ENCODE measurements at places on chromosomes 2 and 18.

DNA sequence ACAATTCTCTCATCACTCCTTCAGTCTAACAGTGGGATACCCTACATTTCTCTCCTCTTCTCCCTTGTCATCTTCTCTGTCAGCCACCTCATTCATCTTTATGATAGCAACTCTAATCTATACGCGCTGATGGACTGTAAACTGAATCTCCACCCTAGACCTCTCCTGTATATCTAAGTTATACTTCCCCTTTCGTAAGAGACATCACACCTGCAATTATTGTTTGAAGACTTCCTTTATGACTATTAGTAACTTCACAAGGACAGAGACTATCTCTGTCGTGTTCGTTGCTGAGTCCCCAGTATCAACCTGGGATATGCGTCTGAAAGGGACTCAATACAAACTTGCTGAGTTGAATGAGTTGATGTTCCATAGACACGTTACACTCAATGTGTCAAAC, 263.2 kb downstream of the IRS1 start:
- no peak for DNase-seq

DNA sequence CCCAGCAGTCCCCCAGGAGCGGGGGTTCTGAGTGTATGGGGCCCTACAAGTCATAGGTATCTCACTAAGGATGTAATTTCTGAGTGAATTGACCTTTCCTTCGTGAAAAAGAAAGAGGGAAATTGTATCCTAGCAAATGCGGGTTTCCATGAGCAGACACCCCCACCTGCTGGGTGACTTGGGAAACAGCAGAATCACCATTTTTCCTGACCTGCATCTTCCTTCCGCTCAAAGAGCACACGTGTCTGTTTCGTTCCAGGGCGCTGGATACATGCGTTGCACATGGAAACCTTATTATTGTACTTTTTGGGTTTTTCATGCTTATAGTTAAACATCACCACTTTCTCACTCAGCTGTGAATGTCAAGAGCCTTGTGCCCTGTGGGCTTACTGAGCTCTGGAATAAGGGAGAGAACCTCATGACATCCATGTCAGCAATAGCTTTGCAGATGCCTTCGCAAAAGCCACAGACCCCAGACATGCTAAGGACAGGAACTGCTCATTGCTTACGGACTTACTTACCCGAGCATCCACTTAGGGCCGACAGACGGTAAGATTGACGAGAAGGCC, 132.8 kb downstream of the TPO start:
- DNase-seq = no peak

DNA sequence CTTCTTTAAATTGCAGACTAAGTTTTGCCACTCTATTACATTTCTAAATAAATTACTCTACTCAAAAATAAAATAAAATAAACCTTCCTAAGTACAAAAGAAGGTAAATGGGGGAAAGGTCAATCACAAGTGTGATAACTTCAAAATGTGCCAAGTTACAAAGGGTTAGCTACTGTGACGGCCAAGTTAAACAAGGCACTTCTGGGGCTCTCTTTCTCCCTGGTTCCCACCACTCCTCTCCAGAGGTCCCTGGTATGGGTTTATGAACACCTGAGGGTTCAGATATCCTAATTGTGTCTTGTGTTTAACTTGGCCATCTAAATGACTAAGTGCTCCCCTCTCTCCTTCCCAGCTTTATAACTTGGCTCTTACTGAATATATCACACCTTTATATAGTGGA, 5.4 kb downstream of the ZNF521 start:
- DNase-seq = no peak

DNA sequence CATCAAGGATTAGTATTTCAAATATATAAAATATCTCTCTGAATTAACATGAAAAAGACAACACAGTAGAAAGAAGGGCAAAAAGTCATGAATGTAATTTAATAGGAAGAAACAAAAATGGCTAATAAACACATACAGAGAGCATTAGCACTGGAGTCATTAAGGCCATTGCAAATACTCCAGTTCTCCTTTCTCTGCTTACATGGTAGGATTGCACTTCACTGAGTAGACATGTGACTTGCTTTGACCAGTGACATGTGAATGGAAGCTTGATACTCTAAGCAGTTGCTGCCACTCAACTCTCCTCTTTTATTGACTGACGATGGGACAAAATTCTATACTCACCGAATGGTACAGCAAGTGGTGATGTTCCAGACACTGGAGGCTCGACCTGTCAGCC, 153.9 kb upstream of the LGALSL start:
- no peak for DNase-seq

DNA sequence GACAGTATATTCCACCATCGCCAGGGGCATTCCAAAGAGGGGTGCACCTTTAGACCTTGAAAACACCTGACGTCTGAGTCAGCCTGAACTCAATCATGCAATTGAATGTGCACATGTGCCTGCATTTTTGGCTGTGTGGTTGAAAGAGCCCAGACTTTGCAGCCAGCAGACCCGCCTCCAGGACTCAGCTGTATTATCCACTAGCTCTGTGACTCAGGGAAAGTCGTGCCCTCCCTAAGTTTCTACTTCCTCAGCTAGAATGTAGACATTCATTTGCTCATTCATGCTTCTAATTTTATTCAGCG, 94.2 kb downstream of the LRRC30 start:
- no peak for DNase-seq

DNA sequence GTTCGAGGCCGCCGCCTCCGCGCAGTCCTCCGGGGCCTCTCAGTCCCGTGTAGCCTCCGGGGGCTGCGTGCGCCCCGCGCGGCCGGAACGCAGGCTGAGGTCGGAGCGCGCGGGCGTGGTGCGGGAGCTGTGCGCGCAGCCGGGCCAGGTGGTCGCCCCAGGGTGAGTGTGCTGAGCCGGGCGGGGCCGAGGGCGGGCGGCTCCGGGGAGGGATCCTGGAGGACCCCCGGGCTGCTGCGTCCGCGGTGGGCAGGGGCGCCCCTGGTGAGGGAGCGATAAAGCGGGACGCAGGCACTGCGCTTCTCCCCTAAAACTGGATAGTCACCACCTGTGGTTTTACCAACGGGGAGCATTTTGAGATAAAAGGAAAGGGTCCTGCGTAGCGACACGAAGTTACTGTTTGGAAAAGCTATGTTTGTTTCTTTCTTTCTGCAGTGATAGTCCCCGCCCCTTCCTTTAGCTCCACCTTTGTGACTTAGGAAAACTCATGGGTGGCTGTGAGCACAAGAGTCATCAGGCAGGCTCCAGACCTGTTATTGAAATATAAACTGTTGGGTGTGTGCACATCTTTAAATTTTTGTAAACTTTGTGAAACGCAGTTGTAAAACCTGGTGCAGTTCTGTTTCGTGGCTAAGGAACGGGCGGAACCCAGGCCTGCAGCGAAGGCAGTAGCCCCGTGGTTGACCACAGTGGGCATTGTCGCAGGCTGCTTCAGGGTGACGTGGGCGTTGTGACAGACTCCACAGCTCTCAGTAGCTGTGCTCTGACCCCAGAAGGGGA, 687 bp downstream of the CTDP1 start:
- peak; percentile 63 for DNase-seq

- DNase-seq = no peak
These were observed 19.5 kb upstream of the LYPD6B start for GRCh38 chr2:149018981-149019380.

GRCh38 chr2:54597153-54597848, 126.2 kb upstream of the EML6 start:
- no peak for DNase-seq

GRCh38 chr2:200736646-200737274, 75.0 kb upstream of the BZW1 start:
- DNase-seq = no peak
